Activated T-cell treated with anti-CD3 and anti-CD28 coated beads, Interleukin-2, amount 50 U/mL, for 72 hours (primary cell): ENCODE measurements at places on chromosomes 5 and 9. TPM values are rescaled to one million over a fixed set of nuclear protein-coding genes. Genes with fewer than 3 reads are reported as not detected.

C9 gene
- not detected for total RNA-seq

ADAMTS6 gene
- total RNA-seq, result 1.6 TPM

ADAMTSL1 gene
- not detected for total RNA-seq

TAF1L gene
- 0.05 TPM for total RNA-seq

LNPEP gene
- total RNA-seq, result 80.3 TPM

NOTCH1 gene
- total RNA-seq, result 84.2 TPM

RMRP gene
- total RNA-seq, result 5,353 TPM

GNA14 gene
- total RNA-seq, result 0.29 TPM

TICAM2 gene
- total RNA-seq, result 2.1 TPM

MAMDC4 gene
- 14.8 TPM for total RNA-seq

ATP10B gene
- not detected for total RNA-seq

FRMPD1 gene
- total RNA-seq, result not detected

FAM200C gene
- total RNA-seq, result 0.89 TPM

FOXD4L4 gene
- total RNA-seq, result 0.16 TPM

GRM6 gene
- total RNA-seq, result not detected

C9orf50 gene
- total RNA-seq, result 0.31 TPM

SNCAIP gene
- total RNA-seq, result not detected

GALNT12 gene
- total RNA-seq, result 6.6 TPM

TPRN gene
- total RNA-seq, result 19.9 TPM

JAKMIP2 gene
- total RNA-seq, result 1.2 TPM

ENG gene
- total RNA-seq, result 14.4 TPM

ZNF483 gene
- total RNA-seq, result 3.4 TPM

RFK gene
- total RNA-seq, result 6.8 TPM

FGF18 gene
- 0.12 TPM for total RNA-seq
